ENCODE measurements at places on chromosomes 16 and 17. TPM values are rescaled to one million over a fixed set of nuclear protein-coding genes. Genes with fewer than 3 reads are reported as not detected.
A peak's percentile ranks its signal among the peaks of the same experiment; 100 is the strongest.

CD300LB gene
- not detected for total RNA-seq

SPNS3 gene
- total RNA-seq = not detected

GRCh38 chr17:28862561-28862960 is 7.7 kb downstream of the ERAL1 start:
- no peak overlapping the region for H3K4me3 ChIP-seq
- H3K36me3 ChIP-seq = peaks cover 21% of the 10 kb centered on the region
- H3K27ac ChIP-seq = no peak overlapping the region
- no peak for DNase-seq
- no peaks in the 10 kb centered on the region for H3K27me3 ChIP-seq
- no peaks in the 10 kb centered on the region for H3K4me1 ChIP-seq

- no peaks in the 10 kb centered on the region for H3K27me3 ChIP-seq
- H3K36me3 ChIP-seq = no peaks in the 10 kb centered on the region
- no peak for DNase-seq
- no peak overlapping the region for H3K4me3 ChIP-seq
Measured at GRCh38 chr17:70006159-70006558, 68.9 kb upstream of the KCNJ16 start.

DNA sequence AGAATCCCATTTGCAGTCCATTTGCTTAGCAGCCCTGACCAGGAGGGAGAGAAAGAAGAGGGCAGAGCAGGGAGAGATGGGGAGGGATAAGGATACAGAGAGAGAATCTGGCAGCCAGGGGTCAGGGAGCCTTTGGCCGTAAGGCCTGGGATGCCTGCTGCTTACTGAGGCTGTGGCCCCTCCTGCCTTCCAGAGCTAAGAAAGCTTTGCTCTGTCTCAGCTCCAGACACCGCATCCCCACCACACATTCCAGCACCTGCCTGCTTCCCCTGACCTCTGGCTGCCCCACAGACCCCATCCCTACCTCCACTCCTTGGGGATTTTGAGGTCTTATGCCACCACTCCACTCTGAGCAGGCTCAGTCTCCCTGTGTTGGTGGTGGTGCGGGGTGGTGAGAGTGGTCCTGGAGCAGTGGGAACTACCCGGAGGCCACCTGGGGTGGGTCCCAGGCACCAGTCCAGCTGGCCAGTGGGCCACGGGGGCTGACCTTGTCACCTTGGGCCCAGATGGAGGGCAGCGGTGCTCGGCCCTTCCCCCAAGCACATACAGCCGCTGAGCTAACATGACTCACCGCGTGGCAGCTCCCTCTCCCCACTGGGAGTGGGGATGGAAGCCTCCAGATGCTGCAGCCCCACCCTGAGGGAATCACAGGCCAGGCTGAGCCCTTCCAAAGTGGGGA is 58.3 kb downstream of the RAI1 start:
- no peak overlapping the region for H3K4me3 ChIP-seq
- peaks cover 4% of the 10 kb centered on the region for H3K36me3 ChIP-seq
- peak overlapping the region; percentile 16 for H3K27ac ChIP-seq
- DNase-seq = no peak
- H3K4me1 ChIP-seq = peaks cover 25% of the 10 kb centered on the region
- H3K27me3 ChIP-seq = no peaks in the 10 kb centered on the region

GRCh38 chr16:49463529-49463928 is 89.9 kb downstream of the C16orf78 start:
- H3K27ac ChIP-seq = no peak overlapping the region
- no peaks in the 10 kb centered on the region for H3K36me3 ChIP-seq
- no peak overlapping the region for H3K4me3 ChIP-seq
- no peaks in the 10 kb centered on the region for H3K4me1 ChIP-seq
- peaks cover 13% of the 10 kb centered on the region for H3K27me3 ChIP-seq

DNA sequence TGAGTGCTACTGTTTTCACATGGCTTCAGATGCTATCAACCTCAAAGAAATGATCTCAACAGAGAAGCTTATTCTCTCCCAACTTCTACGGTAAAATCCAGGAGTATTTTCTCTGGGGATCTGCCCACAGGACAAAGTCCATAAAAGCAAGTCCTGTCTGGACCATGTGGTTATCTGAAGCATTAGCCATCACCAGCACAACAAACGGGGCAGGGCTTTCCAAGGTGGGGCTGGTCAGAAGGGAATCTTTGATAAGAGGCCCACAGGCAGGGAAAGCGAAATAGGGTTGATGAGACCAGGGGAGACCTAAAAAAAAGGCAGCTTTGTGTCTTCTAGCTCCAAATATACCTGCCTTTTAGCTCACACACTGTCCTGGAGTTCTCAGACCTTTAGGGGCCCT is 38.7 kb upstream of the CACNG3 start:
- H3K27ac ChIP-seq = no peak overlapping the region
- H3K36me3 ChIP-seq = no peaks in the 10 kb centered on the region
- H3K4me1 ChIP-seq = peaks cover 4% of the 10 kb centered on the region
- DNase-seq = no peak

GRCh38 chr16:63372815-63373214 is 1336.6 kb upstream of the CDH8 start:
- peaks cover 3% of the 10 kb centered on the region for H3K4me1 ChIP-seq
- H3K36me3 ChIP-seq = no peaks in the 10 kb centered on the region
- H3K4me3 ChIP-seq = no peak overlapping the region
- H3K27me3 ChIP-seq = no peaks in the 10 kb centered on the region

All from endodermal cell (in vitro differentiated cells).